ENCODE measurements at places on chromosomes 2 and 18.

DNA sequence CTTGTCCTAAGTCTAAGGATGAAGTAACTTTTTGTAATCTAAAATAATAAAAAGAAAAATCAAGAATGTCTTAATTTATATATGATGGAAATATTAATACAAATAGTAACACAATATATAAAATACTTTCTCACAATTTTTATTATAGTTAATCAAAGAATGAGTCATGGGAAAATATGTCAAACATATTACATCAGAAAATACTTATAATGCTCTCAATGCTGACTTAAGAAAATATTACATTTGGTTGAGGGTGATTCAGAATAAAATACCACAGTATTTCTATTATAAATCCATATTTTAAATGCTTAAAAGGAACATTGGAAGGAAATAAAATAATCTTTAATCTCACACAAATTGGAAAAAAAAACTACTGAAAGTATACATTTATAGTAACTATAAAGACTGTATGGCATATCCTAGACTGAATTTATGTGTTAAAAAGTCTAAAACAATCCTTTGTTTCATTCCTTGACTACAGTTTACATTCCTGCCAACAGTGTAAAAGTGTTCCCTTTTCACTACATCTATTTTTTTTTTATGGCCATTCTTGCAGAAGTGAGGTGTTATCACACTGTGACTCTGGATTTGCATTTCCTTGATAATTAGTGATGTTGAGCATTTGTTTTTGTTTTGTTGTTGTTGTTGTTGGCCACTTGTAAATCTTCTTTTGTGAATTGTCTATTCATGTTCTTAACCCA lies 1573.5 kb upstream of the ACVR2A start:
- no peak for DNase-seq

- no peak for DNase-seq
Observed at GRCh38 chr2:274503-274902, 9.8 kb downstream of the ACP1 start.

DNA sequence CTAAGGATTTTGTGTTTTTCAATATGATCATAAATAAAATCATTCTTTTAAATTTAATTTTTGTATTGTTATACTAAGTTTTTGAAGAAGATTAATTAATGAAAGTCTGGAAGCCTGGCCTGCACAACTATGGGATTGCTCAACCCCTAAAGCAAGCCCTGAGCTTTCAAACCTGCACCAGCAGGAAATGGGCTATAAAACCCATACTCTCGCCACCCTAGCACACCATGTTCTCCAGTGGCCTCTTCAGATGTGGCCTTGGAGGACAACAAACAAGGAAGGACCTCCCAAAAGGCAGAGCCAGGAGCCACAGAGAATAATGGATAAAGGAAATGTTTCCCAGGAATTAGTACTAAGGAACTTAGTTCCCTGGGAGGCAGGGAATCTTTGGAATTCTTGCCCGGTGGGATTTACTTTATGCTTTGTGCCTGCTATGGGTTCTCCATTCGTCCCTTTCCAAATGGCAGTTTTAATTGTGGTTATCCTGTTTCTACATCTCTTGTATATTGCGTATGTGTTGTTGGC lies 212.5 kb downstream of the ZFP36L2 start:
- DNase-seq, result no peak

DNA sequence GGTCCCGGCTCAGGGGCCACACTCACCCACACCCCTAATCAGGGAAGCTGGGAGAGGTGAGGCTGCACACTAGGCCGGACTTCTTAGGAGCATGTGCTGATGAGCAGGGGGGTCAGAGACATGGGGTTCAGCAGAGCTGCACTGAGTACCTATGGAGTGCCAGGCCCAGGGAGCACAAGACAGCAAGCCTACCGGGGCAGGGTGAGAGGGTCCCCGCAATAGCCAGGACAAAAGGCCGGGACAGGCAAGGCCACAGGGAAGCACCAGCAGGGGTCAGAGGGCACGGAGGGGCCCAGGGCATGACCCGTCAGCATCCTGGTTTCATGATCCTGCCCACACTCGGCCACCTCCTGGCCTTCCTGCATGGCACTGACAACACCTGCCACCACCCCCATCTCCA lies 73.5 kb downstream of the TNS1 start:
- no peak for DNase-seq

Measured in NCI-H1930 (cell line).